ENCODE measurements at places on chromosomes 13 and 19. TPM values are rescaled to one million over a fixed set of nuclear protein-coding genes. Genes with fewer than 3 reads are reported as not detected.

The ABHD8 gene
- total RNA-seq = 3.2 TPM

The LMTK3 gene
- 5.5 TPM for total RNA-seq

The SLC17A7 gene
- total RNA-seq = 0.31 TPM

The DGKH gene
- 5.0 TPM for total RNA-seq

The LINGO3 gene
- not detected for total RNA-seq

The KIR2DL4 gene
- total RNA-seq = not detected

The ZNF626 gene
- total RNA-seq = not detected

The FPR2 gene
- total RNA-seq = not detected

The EPS8L1 gene
- total RNA-seq = 6.8 TPM

The ZNF829 gene
- total RNA-seq = 0.45 TPM

The ZNF534 gene
- total RNA-seq = not detected

The PDE4C gene
- not detected for total RNA-seq

The KCNN1 gene
- 0.95 TPM for total RNA-seq

The LIM2 gene
- total RNA-seq = not detected

The UNC13A gene
- 1.5 TPM for total RNA-seq

The NLRP9 gene
- total RNA-seq = not detected

The CILP2 gene
- total RNA-seq = 0.38 TPM

The S1PR4 gene
- total RNA-seq = not detected

The C2CD4C gene
- total RNA-seq = 0.46 TPM

The FFAR2 gene
- total RNA-seq = not detected

The S1PR5 gene
- 2.2 TPM for total RNA-seq

The CYP2S1 gene
- total RNA-seq = 27.1 TPM

The CATSPERD gene
- not detected for total RNA-seq

The CAB39L gene
- 2.0 TPM for total RNA-seq

The ZNF816 gene
- total RNA-seq = 0.12 TPM

The NRTN gene
- 1.6 TPM for total RNA-seq

The CLDND2 gene
- total RNA-seq = 12.6 TPM

The KLK1 gene
- not detected for total RNA-seq

The ZNF714 gene
- total RNA-seq = 2.6 TPM

The ADGRE1 gene
- 5.4 TPM for total RNA-seq

The CEACAM8 gene
- total RNA-seq = not detected

The KCNK6 gene
- 5.4 TPM for total RNA-seq

The WDR88 gene
- total RNA-seq = not detected

The MRPS31 gene
- 12.7 TPM for total RNA-seq

The GAPDHS gene
- total RNA-seq = not detected

The KLK4 gene
- 0.41 TPM for total RNA-seq

The LRRC63 gene
- total RNA-seq = not detected

The FCAR gene
- not detected for total RNA-seq

The FAM216B gene
- not detected for total RNA-seq

The ZNF575 gene
- 3.4 TPM for total RNA-seq
